ENCODE measurements at places on chromosomes 5 and 9.
A peak's percentile ranks its signal among the peaks of the same experiment; 100 is the strongest.

GRCh38 chr5:181149355-181149754 is 2.0 kb downstream of the OR2V2 start:
- DNase-seq = no peak

DNA sequence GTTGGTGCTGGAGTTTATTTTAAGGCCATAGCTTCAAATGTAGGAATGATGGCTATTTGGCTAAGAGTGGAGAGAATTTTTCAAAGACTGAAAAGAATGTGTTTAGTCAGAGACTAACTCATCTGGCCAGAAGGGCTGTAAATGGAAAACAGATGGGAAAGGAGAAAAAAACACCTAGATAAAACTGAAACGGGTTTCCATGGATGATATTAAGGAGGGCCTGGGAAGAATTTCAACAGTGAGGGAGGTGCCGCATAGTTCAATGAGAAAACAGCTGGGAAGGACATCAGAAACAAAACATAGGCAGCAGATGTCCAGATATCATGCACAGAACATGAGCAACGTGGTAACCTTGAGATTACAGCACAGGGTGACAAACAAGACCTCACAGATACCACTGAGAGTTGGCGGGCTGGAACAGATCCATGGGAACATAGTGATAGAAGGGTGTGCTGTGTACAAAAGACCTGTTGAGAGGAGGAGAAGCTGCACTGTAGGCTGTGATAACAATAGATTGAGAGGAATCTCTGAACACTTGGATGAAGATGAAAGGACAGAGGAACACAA is 31.2 kb upstream of the RAD23B start:
- no peak for DNase-seq

- DNase-seq = peak; percentile 27
Observed at GRCh38 chr9:122819791-122820489, 8.4 kb downstream of the PDCL start.

DNA sequence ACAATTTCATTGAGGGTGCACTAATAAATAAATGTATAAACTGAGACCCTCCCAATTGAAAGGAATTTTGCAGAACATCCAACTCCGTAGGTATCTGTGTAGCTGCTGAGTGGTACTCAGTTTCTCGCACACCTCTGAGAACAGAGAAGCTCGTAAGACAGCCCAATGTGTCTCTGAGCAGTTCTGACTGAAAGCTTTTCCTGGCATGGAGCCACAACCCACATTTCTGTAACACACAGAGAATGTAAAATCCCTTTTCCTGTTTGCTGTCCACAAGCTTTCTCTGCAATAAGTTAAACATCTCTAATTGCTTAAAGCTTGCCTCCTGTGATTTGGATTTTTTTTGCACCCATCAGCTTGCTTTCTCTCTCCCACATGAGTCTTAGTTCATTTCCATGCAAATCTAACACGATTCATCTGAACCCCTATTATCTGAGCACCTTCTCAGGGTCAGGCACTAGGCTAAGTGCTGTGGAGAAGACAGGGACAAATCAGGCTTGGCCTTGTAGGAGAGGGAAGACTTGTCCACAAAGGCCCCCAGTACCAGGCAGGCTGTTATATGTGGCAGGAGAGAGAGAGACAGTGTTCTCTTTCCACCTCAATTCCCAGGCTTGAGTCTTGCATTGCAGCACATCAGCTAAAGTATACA is 44.2 kb upstream of the COL15A1 start:
- DNase-seq = no peak

GRCh38 chr9:127005770-127006314 is 91.3 kb downstream of the RALGPS1 start:
- DNase-seq = no peak

GRCh38 chr5:103455796-103456195 is 106.8 kb downstream of the NUDT12 start:
- DNase-seq = no peak

- no peak for DNase-seq
Observed at GRCh38 chr5:56402266-56403220, 169.4 kb upstream of the ANKRD55 start.

GRCh38 chr9:77440057-77440456 is 208.1 kb downstream of the GNA14 start:
- DNase-seq = no peak

- no peak for DNase-seq
Observed at GRCh38 chr9:92635760-92636159, 34.2 kb downstream of the IPPK start.

DNA sequence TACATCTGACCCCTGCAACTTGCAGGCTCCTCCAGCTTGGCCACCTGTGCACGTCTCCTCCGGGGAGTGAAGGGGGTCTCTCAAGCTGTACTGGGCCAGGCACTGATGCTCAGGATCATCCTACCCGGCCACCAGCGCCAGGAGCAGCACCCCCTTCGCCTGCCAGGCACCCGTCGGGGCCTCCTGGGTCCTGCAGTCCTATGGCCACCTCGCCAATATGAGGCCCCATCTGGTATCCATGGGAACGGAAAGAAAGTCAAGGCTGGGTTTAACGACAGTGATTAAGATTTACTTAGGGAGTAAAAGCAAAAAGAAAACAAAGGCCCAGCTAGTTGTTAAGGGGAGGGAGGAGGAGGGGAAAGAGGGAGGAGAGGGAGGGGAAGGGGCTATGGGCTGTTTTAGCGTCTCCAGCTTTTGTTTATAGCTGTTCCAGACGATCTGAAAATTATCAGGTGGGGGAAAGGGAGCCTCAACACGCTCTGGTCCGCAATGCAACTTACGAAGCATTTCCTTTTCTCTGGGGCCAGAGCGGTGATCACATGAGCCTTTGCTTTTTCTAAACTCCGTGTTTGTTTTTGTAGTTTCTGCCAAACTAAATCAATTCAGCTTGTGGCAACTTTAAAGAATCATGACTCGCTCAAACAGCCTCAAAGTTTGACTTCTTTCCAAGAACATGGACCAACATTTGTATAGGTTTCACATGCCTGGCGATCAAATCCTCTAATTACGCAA is 132.4 kb downstream of the ROR2 start:
- DNase-seq = no peak

GRCh38 chr9:105053209-105053652 is 125.3 kb upstream of the ABCA1 start:
- no peak for DNase-seq

DNA sequence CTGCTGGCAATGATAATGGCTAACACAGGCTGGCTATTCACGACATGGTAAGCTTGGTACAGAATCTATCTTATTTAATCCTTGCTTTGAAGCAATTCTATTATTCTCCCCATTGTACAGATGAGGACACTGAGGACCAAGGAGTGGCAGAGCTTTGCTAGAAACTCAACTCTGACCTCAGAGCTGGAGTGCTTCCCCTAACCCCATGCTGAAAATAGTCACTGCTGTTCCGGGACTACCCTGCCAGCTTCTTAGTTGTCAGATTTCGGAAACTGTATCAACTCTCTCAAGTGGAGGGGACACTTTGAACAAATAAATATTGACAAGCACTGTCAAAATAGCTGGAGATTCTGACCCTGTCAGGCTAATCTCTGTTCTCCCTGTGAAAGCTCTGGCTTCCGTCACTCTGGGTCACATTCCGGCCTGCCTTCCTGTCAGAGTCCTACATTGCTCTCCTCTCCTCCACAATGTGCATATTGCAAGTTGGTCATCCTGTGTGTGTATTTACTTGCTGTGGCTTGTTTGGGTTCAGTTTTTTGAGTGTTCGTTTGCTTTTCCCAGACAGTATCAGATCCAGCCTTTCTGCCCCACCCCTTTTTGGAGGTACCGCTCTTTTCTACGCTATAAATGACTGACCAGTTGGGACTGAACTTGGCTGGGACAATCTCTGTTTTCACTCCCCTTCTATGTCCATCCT is 134.3 kb upstream of the MAP1B start:
- no peak for DNase-seq

DNA sequence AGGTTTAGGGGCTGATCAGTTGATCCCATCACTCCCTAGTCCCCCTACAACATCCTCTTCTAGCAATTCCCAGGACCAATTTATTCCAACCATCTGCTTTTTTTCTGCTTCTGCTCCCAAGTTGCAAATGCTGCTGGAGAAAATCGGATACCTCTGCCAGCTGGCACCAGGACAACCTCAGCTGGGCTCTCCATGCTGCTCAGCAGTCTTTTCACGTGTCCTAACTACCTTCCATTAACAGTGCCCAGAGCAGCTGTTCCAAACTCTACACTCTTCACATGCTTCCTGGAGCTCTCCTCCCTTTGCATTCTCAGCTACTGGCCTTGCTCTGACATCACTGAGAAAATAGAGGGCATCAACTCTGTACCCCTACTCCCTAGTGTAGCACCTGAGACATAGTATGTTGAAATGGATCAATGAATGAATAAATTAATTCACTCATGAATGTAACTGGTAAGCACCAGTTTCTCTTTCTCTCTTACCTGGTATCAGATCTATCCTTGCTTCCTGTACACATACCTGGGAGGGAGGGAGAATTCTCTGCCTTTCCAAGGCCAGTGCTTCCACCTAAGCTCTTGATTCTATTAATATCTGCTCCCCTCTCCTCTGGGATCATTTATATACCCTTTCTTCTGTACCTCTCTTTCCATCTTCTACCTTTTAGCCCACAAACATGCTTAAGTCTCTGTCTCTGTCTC is 191.0 kb downstream of the RAB3C start:
- no peak for DNase-seq

- DNase-seq = no peak
Observed at GRCh38 chr9:89792189-89793123, 187.6 kb downstream of the GADD45G start.

DNA sequence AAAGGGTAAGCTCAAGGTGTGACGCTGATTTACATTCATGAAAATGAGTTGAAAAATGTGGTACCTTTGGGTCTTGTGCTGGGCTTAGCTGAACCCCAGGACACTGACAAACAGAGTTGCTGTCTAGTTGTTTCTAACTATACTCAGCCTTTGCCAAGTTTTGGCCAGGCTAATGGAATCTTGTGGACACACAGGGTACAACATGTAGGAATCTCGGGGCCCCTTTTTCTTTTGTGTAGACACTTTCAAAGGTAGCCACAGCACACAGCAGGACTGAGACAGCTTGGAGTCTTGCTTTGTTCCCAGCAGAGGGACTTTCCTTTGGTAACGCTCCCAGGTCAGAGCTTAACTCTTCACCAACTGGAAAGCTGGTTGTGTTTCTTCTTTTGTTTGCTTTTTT is 7.8 kb downstream of the LIX1 start:
- no peak for DNase-seq

DNA sequence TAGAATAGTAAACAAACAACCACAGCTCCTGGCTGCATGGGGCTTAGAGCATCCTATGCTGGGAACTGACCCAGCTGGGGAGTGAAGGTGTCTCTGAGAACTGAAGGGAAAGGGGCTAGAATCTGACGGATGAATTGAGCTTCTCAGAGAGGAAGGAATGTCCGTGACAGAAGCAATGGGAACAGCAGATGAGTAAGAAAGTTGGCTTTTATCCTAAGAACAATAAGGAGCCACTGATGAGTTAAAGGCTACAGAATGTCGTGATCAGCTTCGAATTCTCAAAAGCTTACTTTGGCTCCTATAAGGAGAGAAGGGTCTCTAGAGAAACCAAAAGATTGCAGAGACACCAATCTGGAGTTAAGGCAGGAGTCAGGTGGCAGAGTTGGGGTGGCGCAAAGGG is 52.6 kb downstream of the EBF1 start:
- DNase-seq = no peak

DNA sequence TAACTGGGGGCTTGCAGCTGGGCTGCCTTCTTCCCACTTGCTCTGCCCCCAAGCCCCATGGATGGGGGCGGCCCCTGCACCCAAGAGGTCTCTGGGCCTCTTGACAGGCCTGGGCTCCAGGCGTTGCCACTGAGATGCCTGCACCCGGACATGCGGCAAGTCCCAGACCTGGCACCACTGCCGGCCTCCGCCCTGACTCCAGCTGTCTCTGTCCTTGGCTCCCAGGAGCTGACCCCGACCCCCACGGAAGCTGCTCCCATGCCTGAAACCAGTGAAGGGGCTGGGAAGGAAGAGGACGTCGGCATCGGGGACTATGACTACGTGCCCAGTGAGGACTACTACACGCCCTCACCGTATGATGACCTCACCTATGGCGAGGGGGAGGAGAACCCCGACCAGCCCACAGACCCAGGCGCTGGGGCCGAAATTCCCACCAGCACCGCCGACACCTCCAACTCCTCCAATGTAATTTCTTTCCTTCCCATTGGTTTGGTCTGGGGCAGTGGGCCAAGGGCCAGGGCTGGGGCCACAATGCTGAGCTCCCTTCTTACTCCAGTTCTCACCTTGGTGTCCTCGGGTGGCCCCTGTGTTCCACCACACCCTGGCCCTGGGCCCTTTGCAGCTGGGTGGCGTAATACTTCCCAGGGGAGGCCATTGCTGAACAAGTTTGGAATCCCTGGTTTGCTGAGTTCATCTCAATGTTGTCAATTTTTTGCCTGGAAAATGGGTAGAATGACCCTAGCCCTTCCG is 88.6 kb downstream of the COL5A1 start:
- no peak for DNase-seq

DNA sequence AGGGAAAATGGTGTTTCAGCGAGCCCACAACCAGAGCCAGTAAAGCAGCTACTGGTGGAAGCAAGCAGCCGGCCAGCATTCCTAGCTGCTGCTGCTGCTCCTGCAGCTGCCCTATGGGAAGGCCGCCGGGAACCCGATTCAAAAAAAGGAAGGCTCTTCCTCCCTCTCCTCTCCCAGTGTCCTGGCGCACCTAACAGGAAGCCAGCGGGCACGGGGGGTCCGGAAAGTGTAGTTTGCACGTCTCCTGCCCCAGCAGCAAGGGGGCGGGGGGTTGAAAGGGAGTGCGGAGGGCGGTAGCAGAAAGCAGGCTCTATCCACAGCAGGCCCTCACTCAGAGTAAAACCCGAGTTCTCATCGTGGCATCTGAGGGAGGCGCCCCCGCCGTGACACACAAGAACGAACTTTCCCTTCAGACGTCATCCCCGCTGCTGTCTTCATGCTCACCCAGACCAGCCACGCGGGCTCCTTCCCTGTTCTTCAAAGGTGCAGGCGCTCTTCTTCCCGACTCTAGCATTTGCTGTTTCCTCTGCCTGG is 16.5 kb downstream of the GRXCR2 start:
- DNase-seq = no peak

DNA sequence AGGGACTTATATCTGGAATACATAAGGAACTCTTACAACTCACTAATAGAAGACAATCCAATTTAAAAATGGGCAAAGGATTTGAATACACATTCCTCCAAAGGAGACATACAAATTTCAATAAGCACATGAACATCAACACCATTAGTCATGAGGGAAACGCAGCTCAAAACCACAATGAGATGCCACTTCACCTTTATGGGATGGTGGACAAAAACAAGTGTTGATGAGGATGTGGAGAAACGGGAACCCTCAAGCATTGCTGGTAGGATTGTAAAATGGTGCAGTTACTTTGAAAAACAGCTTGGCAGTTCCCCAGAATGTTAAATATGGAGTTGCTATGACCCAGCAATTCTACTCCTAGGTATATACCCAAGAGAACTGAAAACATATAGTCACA is 72.7 kb upstream of the IER5L start:
- DNase-seq = no peak
